ENCODE measurements at places on chromosomes 7 and 10.

- no peak for DNase-seq
Observed at GRCh38 chr10:38157270-38157685, 63.1 kb downstream of the ZNF37A start.

DNA sequence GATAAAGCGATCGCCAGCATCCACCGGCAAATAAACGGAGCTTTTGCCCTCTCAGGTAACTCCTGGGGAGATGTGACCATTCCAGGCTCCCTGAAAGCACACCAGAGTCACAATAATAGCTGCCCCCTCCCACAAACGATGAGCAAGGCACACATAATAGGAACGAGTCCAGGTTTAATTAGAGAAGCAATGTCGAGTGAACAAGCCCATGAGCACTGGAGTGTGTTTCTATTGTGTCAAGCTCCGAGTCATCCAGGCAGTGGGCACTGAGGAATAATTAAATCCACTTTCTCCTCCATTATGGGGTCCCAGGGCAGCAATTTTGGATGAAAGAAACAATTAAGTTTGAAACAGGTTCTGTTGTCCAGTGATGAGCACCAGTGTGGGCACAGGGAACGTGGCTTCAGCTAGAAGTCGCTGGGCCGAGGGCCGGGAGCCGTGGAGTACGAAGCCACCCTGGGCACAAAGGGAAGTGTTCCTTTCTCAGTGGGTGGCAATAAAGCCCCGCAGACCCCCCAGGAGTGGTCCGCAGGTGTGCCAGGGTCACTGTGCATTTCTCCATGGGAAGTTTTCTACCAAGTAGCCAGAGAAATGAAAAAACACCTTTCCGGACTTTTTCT lies 12.0 kb downstream of the PNLIPRP2 start:
- DNase-seq = no peak

GRCh38 chr10:59395984-59396383 lies 33.6 kb upstream of the FAM13C start:
- no peak for DNase-seq

DNA sequence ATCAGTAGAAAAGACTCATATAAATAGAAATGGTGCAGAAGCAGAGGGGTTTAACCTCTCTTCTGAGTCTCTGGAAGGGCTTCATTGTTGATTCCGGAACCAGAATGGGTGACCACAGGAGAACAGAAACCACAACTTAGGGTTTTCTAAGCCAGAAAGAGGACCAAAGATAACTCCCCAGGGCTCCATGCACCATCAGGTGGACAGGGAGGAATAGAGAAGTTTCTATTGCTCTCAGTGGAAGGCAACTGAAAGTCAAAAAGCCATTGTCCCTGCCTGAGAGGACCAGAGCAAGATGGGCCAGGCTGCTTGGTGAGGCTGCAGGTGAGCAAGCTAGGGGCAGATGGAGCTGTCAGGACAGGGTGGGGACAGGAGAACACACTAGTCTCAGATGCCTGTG lies 14.6 kb upstream of the NPS start:
- DNase-seq = no peak

DNA sequence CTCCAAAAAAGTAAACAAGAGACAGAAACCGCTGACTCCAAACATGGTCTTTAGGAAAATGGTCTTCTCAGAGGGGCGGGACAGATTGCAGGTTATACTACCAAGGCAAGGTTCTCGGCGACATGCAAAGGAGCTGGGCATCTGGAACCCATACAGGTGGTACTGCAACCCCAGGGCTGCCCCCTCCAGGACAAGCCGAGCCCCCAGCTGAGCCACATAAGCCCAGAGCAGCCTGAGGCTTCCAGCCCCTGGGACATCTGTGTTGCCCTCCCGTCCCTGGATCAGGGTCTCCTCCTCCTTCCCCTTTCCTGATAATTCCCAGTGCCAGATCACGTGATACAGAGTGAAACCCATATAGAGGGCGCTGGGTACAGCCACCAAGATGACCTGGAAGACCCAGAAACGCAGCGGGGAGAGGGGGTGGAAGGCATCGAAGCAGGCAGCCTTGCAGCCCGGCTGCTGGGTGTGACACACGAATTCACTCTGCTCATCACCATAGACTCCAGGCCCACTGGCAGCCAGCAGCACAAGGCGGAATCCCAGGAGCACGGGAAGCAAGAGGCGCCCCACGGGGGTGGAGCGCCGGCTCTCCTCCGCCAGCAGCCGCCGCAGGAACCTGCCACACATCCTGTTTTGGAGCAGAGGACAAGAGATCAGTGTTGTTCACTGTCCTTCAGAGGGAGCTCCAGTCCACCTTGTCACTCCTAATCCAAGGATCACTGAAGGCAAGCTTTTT lies at the start of gene GJC3:
GJC3 (minus strand) TSS at position 627 of the 736 bp plus-strand sequence; CDS start at position 627, 0 bp downstream.
- DNase-seq = peak; percentile 6

DNA sequence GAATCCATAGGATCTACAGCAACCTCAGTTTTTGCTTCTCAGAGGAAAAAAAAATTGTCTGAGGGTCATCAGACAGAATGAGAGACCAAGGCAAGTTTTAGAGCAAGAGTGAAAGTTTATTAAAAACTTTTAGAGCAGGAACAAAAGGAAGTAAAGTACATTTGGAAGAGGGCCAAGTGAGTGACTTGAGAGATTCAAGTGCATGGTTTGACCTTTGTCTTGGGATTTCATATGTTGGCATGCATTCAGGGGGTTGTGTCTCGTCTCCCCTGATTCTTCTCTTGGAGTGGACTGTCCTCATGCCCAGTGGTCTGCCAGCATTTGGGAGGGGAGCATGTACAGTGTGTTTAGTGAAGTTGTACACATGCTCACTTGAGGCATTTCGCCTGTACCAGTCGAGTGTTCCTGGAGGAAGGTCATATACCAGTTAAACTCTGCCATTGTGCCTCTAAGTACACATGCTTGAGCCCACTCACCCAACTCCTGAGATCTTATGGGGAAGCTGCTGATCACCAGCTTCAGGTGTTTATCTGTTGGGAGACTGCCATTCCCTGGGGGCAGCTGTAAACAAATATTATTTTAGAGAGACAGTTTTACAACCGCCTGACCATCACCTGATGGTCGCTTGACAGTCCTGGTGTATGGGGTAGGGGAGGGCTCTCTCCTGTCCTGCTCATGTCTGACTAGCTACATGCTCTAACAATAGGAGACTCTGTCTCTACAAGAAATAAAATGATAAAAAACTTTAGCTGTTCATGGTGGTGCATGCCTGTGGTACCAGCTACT lies 109.4 kb downstream of the EEPD1 start:
- DNase-seq = no peak

GRCh38 chr7:116353647-116354046 lies 143.3 kb downstream of the TES start:
- no peak for DNase-seq

GRCh38 chr7:112421666-112422486 lies 28.4 kb upstream of the IFRD1 start:
- DNase-seq = no peak

DNA sequence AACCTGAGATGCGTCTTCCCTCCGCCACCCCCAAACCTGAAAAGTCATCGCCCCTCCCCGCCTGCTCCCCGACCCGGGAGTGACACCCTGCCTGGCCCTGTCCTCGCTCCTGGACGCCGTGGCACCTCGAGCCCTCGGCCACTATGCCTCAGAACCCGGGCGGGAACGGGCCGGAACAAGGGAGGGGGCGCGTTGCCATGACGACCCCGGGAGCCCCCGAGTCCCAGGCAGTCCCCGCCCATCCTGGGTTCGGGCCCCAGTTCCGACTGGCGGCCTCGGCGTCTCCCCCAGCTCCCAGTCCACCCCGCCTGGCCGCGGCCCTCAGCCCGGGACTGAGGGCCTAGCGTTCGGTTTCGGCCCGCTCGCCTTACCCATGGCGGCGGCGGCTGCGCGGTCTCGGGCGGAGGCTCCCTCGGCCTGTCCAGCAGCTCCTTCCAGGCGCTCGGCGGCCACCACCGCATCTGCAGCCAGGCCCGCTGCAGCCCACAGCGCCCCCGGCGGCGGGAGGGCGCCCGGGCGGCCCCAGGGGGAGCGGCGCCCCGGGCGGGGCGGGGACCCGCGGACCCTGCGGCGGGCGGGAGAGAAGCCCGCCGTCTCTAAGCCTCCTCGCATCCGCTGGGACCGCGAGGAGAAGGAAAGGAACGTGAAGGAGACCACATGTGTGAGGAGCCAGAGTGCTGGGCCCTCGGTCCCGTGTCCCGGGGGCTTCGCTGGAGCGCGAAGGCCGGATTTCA lies at the start of gene RUFY2:
RUFY2 (minus strand) TSS at position 463 of the 734 bp plus-strand sequence; CDS start at position 375, 88 bp downstream.
- DNase-seq = peak; percentile 57

- no peak for DNase-seq
Observed at GRCh38 chr10:103415581-103415980, 19.2 kb downstream of the PDCD11 start.

GRCh38 chr10:24488631-24489030 lies 235.1 kb downstream of the ARHGAP21 start:
- no peak for DNase-seq

- DNase-seq = no peak
Observed at GRCh38 chr7:159280008-159280407, 135.3 kb upstream of the VIPR2 start.

GRCh38 chr7:152173372-152174070 lies 148.0 kb downstream of the GALNT11 start:
- no peak for DNase-seq

- no peak for DNase-seq
Observed at GRCh38 chr10:30415593-30415992, 18.4 kb upstream of the MAP3K8 start.

DNA sequence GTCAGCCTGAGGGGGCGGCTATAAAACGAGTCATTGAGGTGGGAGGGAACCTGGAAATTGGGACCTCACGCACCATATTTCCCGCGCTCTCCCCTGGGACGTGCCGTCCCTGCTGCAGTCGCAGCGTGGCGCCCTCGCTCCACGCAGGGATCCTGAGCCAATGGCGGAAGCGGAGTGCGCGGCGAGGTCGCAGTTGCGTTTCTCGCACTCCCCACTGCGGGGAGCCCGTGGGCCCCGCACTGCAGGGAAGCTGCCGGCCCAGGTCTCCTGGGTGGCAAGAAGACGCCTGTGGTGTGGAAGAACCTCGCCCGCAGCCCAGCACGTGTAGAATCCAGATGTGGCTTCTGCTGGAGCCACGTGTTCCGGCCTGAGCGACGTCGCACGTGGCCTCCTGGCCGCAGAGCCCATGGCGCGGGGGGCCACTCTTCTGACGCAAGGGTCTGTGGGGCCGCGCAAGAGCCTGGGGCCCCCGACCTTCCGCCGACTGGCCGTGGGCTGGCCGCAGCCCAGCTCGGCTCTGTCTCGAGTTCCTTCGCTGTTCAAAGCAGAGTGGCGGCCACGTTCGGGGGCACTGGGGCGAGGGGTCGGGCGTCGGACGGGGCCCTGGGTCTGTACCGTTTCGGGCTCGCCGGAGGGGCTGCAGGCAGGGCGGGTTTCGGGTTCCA lies 26.4 kb downstream of the HIF1AN start:
- peak; percentile 36 for DNase-seq

GRCh38 chr10:113133497-113134115 lies 183.6 kb downstream of the TCF7L2 start:
- DNase-seq = no peak

DNA sequence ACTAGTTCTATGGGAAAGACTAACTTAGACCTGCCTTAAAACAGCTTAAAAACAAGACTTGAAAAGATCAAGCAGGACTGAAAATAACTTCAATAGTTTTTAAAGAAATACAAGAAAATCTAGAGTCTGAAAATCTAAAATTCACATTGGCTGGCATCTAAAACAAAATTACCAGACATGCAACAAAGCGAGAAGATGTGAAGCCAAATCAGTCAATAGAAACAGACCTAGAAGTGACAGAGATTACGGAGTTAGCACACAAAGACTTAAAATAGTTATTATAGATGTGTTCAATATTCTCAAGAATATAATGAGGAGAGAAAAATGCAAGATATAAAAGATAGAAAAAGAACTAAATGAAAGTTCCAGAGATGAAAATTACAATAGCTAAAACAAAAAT lies 78.3 kb upstream of the DIP2C start:
- DNase-seq = no peak

DNA sequence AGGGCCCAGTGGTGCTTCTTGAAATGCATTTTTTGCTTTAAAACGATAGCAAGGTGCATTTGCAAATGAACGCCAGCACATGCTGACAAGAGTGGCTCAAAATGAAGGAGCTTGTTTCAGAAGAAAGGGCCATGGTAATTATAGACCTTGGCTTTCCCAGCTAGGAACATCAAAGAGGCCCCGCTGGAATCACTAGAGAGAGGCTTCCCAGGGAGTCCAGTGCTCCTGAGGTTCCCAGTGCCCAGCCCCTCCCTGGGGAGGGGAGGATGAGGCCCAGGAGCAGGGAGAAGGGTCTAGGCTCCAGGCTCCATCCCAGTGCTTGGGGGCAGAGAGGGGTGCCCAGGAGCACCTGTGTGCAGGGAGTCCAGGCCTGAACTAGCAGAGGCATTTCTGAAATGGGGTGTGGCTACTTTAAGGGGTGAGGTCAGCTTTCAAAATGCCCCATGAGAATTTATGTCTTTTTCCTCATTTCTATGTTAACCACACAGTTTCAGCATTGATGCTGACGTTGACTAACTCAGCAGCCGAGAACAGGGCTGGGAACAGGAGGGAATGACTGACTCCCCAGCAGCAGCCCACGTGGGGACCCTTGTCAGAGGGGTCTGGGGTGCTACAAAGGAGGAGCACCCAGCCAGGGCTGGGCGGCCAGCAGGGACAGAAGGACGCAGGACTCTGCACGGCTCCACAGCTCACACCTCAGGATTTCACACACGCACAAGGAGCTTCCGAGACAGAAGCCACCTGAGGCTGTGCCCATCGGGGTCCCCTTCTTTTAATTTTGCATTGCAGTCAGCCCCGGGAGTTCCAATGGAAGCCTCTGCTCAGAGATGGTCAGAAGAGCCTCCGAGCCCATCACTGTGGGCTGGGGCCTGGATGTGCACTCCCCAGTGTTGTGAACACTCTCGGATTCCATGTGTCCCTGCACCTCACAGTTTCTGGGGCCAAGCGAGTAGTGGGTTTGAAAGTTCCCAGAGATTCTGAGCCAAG lies 570.2 kb downstream of the PTPRN2 start:
- DNase-seq = no peak

- no peak for DNase-seq
Observed at GRCh38 chr10:114376523-114376922, 27.8 kb downstream of the AFAP1L2 start.

DNA sequence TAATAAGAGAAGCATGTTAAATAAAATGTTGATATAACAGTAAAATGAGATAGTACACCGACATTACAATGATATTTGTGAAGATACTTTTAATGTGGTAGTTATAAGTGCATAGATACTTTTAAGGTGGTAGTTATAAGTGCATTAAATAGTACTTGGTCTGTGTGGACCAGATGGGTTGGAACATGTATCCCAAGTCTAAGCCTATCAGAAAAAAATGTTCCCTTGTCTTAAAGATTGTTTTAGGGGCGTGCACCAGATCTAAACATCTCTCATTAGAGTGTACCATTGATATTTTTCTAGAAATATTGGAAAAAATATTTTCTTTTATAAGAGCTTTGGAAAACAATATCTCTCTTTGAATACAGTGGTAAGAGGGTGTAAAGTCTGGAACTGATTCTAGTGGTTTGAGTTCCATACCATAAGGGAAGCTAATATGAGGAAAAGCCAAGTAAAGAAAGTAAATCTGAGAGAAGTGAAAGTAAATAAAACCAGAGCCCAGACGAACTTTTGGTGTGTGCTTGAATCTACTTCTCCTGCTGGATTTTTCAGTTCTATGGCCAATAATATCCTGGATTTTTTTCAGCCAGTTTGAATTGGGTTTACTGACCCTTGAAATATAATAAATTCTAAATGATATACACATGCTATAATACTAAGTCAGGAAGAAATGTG lies 175.3 kb downstream of the MBL2 start:
- no peak for DNase-seq
